ENCODE measurements at places on chromosomes 2 and 18.

DNA sequence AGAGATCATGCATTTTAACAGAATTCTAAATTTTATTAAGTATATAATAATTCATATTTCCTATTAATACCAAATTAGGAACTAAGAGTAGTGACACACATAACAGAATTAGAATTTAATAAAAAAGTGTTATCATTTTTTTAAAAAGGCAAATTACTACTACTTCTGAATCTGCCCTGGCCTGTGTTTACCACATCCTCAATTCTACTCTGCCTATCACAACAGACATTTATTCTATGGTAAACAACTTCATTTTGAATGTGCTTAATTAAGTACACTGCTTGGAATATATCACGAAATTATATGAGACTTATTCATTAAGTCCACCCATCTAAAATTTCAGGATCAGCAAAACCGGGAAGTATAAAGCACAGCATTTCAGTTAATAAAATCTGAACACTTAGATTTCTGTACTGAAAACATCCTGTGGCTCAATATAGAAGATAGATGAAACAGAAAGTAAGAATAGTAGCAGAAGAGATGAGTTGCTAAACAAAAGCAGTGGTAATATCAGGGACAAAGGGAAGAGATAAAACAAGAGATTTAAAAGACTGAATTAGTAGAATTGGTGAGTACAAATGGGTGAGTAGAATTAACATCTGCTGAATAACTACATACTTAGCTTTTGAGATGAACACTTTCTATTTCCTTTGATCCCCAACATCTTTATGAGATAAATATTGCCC, 3.7 kb downstream of the SMC6 start:
- no peak for DNase-seq

DNA sequence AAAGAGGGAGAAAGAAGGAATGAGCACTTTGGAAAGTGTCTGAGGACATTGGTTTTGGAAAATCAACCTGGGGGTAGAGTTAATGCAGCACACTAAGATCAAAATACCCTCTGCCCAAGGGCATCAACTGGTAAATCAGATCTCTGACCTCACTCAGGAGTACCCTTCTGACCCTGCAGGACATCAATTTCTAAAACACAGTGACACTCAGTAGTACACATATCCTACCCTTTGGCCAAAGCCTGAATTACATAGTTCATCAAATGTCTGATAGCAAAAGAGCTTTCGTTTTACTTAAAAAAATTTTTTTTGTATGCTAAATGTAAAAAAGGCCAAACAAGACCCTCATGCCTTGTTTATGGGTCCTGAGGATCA, 118.4 kb upstream of the CTNNA2 start:
- no peak for DNase-seq

DNA sequence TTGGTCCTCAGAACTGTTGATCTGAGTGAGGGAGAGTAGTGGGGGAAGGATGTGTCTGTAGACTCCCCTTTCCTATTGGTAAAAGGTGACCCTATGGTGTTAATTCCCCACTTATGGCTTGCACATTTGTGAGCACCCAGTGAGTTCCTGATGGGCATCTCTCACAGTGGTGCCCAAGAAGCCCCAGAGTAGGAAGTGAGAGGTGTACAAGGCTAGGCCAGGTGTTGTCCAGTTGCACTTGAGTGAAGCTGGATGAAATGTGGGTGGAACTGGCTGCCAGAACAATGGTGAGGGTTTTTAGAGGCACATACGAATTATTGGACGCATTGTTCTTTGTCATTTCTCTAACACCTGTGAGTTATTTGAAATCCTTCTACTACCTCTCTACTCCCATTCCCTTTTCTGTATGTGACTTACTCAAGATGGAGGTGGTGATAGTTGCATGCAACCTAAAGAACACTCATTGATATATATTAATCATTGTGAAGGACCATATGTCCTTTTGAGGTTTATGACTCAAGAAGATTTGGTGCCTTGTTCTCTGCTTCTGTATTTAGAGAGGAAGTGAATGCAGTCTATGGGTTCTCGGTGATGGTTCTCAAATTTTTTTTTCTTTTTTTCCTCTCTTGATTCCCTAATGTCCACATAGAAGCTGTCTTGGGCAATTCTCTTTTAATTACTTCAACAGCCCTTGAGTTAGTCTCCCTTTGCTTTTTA, 162.7 kb downstream of the FSHR start:
- no peak for DNase-seq

- no peak for DNase-seq
These were observed 1191.9 kb upstream of the SLC39A10 start for GRCh38 chr2:194464964-194465638.

DNA sequence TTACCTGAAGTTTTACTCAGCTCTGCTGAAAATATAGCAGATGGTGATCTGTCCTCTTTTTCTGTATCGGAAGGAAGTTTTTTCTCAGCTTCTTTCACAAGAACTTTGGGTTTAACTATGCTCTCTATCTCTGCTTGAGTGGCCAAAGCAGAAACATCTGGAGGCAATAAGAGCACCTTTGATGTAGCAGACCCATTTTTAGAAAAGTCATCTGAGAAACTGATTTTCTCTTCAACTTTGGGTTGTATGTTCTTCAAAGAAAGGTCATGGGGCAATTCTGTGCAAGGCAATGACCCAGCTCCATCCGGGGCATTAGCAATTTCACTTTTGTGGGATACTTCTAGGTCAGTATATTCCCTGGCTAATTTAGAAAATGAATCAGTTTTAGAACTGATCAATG, 25.2 kb downstream of the RTN4 start:
- DNase-seq: no peak

- DNase-seq: no peak
These were observed 574 bp upstream of the EML4 start for GRCh38 chr2:42168459-42169099.

- no peak for DNase-seq
These were observed 257.9 kb downstream of the NDUFA10 start for GRCh38 chr2:239767021-239767905.

Measured in transverse colon (tissue), 4 donors.